ENCODE measurements at places on chromosomes 5 and 9.
A peak's percentile ranks its signal among the peaks of the same experiment; 100 is the strongest.

GRCh38 chr5:10601246-10602030 lies 37.6 kb downstream of the ANKRD33B start:
- peak; percentile 50 for DNase-seq

GRCh38 chr9:105651806-105652205 lies 10.5 kb upstream of the TAL2 start:
- DNase-seq = no peak

DNA sequence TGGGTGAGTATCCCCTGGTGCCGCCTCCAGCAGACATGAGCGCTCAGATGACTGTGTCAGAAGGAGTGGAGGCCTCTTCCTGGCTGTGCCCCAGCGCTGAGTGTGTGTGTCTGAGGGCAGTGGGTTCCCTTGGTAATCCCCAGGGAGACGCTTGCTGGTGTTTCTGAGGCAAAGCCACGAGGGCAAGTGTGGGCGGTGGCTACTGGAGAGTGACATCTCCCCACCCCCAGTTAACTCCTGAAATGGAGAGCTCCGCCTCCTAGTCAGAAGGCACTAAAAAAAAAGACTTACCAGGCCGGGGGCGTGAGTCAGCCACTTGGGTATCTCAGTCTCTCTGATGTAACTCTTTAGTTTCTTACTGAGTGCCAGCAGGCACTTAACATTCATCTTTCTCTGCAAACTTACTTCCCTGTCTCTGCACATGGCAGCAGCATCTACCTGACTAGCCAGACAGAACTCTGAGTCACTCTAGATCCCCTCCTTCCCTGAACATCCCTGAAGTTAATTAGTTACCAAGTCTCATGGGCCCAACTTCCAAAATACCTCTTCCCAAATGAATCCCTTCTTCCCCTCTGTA lies 19.3 kb downstream of the ORM2 start:
- DNase-seq = peak; percentile 90

GRCh38 chr9:19371942-19372341 lies 8.1 kb downstream of the RPS6 start:
- DNase-seq = no peak

DNA sequence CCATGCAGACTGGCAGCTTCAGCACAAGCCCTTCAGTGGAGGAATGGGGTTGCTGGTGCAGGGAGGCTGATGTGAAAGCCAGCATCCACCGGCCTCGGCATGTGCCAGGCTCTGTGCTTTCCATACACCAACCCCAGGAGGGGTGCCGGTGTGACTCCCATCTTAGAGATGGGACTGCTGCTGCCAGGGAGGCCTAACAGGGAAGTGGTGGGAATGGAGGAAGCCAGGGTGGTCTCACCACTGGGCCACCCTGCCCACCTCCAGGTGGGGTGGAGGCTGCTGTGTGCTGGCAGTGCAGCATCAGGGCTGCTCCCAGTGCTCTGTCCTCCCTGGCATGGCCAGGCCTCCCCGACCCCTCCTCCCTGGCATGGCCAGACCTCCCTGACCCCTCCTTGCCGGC lies 32.8 kb upstream of the PITX1 start:
- no peak for DNase-seq

GRCh38 chr5:73506459-73506955 lies 8.3 kb downstream of the BTF3 start:
- no peak for DNase-seq

DNA sequence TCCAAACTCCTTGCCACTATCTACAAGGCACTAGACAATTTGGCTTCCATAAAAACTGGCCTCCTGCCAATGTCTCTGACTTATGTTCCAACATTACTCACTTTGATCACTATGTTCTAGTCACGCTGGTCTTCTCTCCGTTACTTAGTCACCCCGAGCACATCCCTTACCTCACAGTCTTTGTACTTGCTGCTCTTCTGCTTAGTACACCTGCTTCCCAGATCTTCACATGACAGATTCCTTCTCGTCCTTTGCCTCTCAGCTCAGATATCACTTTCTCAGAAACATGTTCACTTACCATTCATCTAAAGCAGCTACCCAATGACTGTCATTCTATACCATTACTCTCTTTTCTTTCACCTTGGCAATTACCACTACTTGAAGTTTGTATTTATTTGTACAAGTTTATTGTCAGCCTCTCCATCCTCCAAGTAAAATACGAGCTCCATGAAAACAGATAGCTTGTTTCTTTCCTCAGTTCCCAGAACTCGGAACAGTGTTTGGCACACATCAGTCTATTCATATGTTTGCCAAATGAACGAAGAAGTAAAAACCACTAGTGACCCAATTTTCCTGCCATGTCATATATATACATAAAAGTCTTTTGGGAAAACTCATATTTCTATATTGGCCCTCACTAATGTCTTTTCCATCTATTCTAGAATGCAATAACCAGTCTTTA lies 5.9 kb upstream of the SLC22A5 start:
- peak; percentile 36 for DNase-seq

Measured in H54 (cell line).